GM12892 (cell line): ENCODE measurements at places on chromosomes 5 and 9.
A peak's percentile ranks its signal among the peaks of the same experiment; 100 is the strongest.

GRCh38 chr5:180389252-180390101 lies 36.3 kb upstream of the GFPT2 start:
- no peak for DNase-seq

DNA sequence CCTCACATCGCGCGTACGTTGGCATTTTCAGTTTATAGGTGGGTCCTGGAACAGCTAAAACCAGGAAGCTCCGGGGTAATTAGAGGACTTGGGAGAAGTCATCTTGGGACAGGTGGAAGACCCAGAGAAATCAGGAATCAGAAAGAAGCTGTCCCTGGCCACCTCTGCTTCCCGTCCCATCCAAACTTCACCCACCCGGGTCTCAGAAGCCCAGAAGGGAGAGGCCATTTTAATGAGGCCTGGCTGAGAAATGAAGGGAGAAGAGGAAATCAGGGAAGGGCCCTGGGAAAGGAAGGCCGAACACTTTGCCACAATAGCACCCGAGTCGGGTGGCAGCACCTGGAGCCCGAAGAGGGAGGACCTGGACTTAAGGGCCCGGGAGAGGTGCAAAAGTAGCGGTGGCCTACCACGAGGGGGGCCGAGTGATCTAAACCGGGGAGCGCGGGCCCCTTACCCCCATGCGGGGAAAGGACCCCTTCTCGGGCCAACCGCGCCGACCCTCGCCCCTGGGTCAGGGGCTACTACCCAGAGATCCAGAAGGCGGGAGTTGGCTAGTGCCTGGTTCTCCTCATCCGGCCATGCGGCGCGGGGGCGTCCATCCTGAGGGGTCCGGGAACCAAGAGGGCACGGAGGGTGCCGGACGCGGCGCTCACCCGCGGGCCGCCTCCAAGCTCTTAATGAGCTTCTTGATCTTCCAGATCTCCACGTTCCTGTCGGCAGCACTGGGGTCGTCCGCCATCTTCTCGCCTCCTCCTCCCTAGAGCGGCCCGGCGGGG lies 668 bp downstream of the ETF1 start:
- peak; percentile 10 for DNase-seq

DNA sequence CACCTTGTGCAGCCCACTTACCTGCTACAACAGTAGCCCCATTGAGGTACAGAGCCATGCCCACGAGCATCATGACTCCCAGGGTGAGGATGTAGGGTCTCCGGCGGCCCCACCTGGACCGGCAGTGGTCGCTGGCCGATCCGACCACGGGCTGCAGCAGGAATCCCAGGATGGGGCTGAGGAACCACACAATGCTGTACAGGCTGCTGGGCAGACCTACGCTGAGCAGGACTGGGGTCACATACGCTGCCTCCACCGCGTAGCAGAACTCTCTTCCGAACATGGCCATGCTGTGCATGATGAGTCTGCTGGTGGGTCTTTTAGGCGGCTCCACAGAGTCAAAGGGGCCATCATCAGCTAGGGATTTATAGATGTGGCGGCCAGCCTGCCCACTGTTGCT lies 315 bp downstream of the SLC45A2 start:
- DNase-seq, result no peak

DNA sequence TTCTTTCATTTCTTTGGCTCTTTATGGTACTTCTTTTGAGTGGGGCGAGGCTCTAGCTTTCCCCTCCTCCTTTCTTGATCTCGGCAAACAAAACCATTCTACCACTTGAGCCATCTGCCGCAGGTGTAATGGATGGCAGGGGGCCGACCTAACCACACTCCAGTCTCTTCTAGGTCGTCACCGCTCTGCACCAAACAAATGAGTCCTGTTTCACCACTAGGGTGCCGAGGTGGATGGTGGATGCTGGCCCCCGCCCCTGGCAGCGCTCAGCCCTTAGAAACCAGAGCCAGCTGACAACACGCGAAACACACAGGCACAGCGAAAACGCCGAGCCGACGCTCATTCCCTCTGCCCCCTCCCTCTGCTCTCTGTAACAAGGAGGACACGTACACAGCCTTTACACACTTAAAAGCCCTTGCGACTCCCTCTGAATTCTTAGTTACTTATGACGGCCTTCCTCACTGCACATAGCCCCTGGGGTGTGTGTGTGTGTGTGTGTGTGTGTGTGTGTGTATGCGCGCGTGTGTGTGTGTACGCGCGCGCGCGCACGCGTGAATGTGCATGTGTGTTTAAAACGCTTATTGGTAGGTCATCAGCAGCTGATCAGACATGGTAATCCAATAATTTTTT lies 199.4 kb downstream of the MEF2C start:
- DNase-seq, result no peak

DNA sequence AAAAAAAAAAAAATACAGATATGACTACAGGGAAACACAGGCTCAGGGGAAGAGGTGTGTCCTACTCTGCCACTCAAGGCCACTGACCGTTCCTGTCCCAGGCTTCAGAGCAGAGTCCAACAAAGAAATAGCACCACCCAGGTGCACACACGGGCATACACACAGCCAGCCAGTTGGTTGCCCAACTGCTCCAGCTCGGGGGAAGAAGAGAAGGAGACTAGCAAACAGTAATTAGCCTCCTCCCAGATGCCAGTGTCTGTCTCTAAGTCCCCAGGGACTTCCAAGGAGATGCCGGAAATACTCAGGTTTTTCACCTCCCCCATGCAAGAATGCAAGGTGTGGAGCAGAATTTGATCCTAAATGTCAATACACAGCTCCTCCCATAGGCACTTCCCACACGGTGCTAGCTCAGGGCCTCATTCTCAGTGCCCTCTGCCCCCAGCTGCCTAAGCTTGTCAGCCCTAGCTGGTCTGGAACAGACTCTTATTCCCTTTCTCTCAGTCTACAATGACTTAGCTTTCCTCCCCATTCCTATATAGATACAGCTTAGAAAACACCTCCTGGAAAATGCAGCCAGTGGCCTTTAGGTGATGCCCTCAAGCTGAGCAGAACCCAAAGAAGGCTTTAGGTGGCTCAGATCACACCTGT lies 1.7 kb downstream of the MYORG start:
- DNase-seq, result no peak

DNA sequence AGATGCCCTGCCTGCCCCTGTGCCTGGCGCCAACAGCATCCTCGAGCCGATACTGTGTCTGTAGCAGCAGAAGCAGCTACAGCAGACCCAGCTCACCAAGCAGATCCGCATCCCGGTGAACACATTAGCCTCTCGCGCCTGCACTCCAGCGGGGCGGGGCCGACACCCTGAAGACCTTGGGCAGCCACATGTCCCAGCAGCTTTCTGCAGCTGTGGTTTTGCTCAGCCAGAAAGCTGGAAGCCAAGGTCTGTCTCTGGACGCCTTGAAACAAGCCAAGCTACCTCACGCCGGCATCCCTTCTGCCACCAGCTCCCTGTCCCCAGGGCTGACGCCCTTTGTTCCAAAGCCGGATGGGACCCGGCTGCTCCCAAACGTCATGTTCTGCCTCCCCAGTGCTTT lies 59.6 kb downstream of the ACTBL2 start:
- DNase-seq, result no peak

GRCh38 chr5:56951946-56952691 lies at the start of gene MIER3:
TSS of gene MIER3 (minus strand) at chr5:56952123. CDS start at chr5:56952102, 21 bp downstream.
- DNase-seq, result peak; percentile 88

- no peak for DNase-seq
Observed at GRCh38 chr9:123929177-123929869, 603 bp downstream of the DENND1A start.

GRCh38 chr9:20508242-20508641 lies 114.1 kb downstream of the MLLT3 start:
- DNase-seq, result peak; percentile 13

- no peak for DNase-seq
Observed at GRCh38 chr9:126761274-126761673, 43.6 kb upstream of the ZBTB43 start.

DNA sequence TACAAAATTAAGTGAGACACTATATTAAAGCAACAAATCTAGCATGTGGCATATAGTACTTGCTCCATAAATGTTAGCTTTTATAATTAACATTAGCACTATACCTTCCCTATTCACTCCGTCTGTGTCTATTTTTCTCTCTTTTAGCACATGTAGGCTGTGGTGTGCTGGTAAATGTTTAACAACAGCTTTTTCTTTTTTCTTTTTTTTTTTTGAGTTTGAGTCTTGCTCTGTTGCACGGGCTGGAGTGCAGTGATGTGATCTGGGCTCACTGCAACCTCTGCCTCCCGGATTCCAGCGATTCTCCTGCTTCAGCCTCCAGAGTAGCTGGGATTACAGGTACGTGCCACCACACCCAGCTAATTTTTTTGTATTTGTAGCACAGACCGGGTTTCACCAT lies 62.1 kb downstream of the SPRY4 start:
- no peak for DNase-seq

- no peak for DNase-seq
Observed at GRCh38 chr9:99035313-99035712, 69.6 kb upstream of the TGFBR1 start.

DNA sequence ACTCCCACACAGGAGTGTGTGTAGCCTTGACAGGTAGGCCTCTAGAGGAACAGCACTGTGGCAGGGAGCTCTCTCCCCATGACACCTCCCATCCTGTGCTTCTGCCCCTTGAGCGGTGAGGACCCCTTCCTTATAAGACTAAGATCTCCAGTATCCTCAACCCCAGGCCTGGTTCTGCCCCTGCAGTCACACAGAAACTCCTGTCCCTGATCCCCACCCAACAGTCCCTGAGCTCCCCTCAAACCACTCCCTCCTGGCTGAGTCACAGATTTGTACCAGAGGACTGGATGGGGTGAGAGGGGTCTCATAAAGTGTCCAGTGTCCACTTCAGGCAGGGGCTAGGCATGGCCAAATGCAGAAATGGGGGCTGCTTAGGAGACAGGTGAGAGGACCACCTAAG lies 47.8 kb upstream of the CDKN2AIPNL start:
- DNase-seq, result no peak

DNA sequence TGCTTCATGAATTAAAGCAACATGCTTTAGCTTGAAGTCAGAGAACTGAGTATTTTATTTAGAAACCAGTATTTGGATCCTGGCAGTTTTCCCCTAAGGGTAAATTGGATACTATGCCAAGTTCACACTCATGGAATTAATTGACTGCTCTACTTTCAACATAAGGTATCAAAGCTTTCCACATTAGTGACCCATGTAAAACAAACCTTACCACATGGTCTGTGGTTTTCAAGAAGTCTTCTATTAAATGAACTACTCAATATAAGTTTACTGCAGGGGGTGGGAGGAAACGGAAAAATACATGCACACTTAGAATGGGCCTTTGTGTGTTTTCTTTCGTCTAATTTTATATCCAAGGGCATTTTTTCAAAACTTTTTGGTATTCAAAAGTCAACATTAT lies 232.0 kb upstream of the FBXL7 start:
- no peak for DNase-seq

DNA sequence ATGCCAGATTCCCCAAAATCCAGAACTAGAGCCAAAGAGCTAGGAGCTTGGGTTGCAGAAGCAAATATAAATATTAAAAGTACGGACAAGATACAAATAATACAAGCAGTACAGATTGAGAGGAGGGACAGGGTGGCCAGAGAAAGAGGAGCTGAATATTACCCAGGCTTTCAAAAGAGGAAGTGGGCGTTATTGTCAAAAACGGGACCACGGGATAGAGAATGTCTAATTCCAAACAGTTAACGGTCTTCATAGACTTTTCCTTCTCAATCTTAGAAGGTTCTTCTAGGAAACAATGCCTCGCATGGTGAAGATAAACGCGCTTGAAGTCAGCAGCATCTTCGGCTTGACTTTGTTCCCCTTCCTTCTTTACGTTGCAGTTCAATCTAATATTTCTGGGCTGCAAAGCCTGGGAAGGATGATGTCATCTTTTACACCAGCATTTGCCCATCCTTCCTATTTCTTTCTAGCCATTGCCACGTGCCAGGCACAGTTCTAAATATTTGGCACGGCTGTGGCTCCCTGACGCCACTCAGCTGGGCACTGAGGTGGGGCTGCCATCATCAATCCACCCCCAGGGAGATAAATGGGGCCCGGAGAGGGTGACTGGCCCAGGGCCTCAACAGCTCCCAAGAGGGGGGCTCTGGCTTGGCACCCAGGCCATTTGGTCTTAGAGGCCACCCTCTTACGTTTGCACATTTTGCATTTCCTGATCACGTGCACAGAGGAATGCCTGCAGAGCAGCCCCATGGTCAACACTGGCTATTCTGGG lies 16.3 kb upstream of the OLFM1 start:
- no peak for DNase-seq

- DNase-seq, result no peak
Observed at GRCh38 chr9:136316896-136317676, 10.3 kb upstream of the GPSM1 start.

DNA sequence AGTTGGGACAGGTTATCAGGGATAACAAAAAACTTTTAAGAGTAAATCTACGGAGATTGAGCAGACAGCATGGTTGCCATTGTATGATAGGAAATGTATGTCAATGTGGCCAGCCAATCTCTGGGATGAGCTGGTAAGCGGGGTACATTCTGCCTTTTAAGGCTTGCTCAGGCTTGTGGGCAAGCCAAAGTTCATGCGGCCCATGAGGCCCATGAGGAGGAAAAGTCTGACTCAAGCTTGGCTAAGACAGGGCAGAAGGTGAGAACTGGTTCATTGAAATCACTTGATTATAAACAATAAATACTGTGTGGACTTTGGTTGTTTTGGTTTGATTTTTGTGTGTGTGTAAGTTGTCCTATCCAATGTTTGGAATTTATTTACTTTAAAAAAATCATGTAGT lies 997.1 kb downstream of the DNAH5 start:
- DNase-seq, result no peak

GRCh38 chr5:138149530-138149929 lies 10.3 kb upstream of the NME5 start:
- no peak for DNase-seq
